ENCODE measurements at places on chromosomes 12 and 14.

GRCh38 chr12:66808606-66809005 lies 129.7 kb upstream of the GRIP1 start:
- H3K27me3 ChIP-seq, result no peaks in the 10 kb centered on the region
- no peak overlapping the region for H3K27ac ChIP-seq
- H3K4me1 ChIP-seq, result no peaks in the 10 kb centered on the region
- no peaks in the 10 kb centered on the region for H3K36me3 ChIP-seq

- no peaks in the 10 kb centered on the region for H3K36me3 ChIP-seq
- H3K4me1 ChIP-seq, result no peaks in the 10 kb centered on the region
- no peak for DNase-seq
- no peak overlapping the region for H3K27ac ChIP-seq
These were observed 30.5 kb upstream of the TMEM179 start for GRCh38 chr14:104634886-104635570.

GRCh38 chr12:102609996-102610395 lies 129.6 kb upstream of the IGF1 start:
- H3K27ac ChIP-seq, result no peak overlapping the region
- DNase-seq, result no peak
- H3K36me3 ChIP-seq, result no peaks in the 10 kb centered on the region
- no peaks in the 10 kb centered on the region for H3K27me3 ChIP-seq

GRCh38 chr12:88339966-88340365 lies 197.9 kb downstream of the TMTC3 start:
- H3K27me3 ChIP-seq, result no peaks in the 10 kb centered on the region
- no peak overlapping the region for H3K4me3 ChIP-seq
- DNase-seq, result no peak
- no peaks in the 10 kb centered on the region for H3K36me3 ChIP-seq

DNA sequence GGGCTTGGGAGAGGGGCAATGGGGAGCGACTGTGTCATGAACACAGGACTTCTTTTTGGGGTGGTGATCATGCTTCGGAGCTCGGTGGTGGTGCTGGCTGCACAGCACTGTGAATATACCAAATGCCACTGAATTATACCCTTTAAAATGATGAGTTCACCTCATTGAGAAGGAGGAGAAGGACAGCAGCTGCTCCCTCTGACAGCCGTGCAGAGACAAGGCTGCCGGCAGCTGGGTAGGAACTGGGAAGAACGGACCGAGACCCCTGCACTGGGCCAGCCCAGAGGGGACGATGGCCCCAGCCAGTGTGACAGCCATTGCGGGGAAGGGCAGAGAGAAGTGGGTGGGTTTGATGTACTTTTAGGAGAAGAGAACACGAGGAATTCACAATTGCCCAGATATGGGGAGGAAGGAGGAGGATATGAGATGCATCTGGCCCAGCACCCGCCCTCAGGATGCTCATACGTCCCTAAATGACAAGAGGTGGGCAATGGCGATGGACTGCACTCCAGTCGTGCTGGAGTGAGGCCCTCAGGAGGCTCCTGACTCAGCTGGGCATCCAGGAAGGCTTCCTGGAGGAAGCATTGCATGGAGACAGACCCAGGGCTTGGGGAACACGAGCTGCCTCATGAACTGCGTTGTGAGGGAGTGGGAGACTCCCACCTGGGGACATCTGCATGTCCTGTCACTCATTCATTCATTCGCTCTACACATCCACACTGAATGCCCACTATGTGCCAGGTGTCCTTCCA lies 64.3 kb upstream of the C14orf180 start:
- H3K27ac ChIP-seq, result no peak overlapping the region
- DNase-seq, result no peak
- no peaks in the 10 kb centered on the region for H3K27me3 ChIP-seq
- H3K4me1 ChIP-seq, result no peaks in the 10 kb centered on the region
- no peaks in the 10 kb centered on the region for H3K36me3 ChIP-seq
- H3K4me3 ChIP-seq, result no peak overlapping the region

- no peaks in the 10 kb centered on the region for H3K27me3 ChIP-seq
- no peak overlapping the region for H3K4me3 ChIP-seq
- H3K4me1 ChIP-seq, result no peaks in the 10 kb centered on the region
- H3K36me3 ChIP-seq, result no peaks in the 10 kb centered on the region
- H3K27ac ChIP-seq, result no peak overlapping the region
These were observed 1535.9 kb upstream of the FLRT2 start for GRCh38 chr14:83994020-83994419.

GRCh38 chr12:89038831-89039512 lies 313.3 kb downstream of the DUSP6 start:
- no peak overlapping the region for H3K27ac ChIP-seq
- no peaks in the 10 kb centered on the region for H3K36me3 ChIP-seq
- no peak overlapping the region for H3K4me3 ChIP-seq
- no peaks in the 10 kb centered on the region for H3K4me1 ChIP-seq
- no peak for DNase-seq
- no peaks in the 10 kb centered on the region for H3K27me3 ChIP-seq

GRCh38 chr12:107320033-107320928 lies 226.9 kb upstream of the CRY1 start:
- H3K36me3 ChIP-seq, result no peaks in the 10 kb centered on the region
- no peak overlapping the region for H3K27ac ChIP-seq
- no peaks in the 10 kb centered on the region for H3K27me3 ChIP-seq
- no peaks in the 10 kb centered on the region for H3K4me1 ChIP-seq
- peak overlapping the region; percentile 49 for H3K4me3 ChIP-seq

DNA sequence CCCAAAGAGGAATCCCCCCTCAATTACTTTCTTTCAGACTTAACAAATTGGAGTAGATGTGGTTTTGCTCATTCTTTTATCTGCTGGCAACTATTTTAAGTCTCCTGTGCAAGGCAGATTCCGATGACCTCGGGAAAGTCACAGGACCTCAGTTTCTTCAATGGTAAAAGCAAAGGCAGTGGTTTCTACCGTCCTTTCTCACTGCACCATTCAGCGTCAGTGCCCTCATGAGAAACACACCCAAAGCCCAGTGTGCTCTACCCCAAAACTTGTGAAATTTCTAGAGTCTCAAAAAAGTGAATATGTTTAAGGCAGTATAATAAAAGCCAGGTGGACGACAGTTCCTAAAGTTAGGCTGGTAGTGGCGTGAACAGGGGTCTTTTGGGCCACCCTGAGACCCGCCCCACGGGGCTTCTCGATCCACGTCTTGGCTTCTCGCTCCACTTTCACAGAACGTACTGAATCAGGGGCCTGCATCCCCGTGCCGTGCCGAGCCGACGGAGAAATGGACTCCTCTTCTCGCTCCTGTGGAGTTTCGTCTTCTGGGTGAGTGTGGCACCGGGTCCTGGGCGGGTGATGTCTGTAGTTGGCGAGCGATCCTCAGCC lies 1.3 kb upstream of the ARHGAP5 start:
- H3K36me3 ChIP-seq, result no peaks in the 10 kb centered on the region
- H3K4me3 ChIP-seq, result peak overlapping the region; percentile 73
- H3K27ac ChIP-seq, result peak overlapping the region; percentile 91
- DNase-seq, result peak; percentile 73
- no peaks in the 10 kb centered on the region for H3K27me3 ChIP-seq

GRCh38 chr14:58100735-58101368 lies 51.2 kb downstream of the ARMH4 start:
- H3K4me3 ChIP-seq, result no peak overlapping the region
- no peaks in the 10 kb centered on the region for H3K4me1 ChIP-seq
- no peak for DNase-seq
- no peaks in the 10 kb centered on the region for H3K36me3 ChIP-seq
- no peaks in the 10 kb centered on the region for H3K27me3 ChIP-seq

- no peaks in the 10 kb centered on the region for H3K4me1 ChIP-seq
- no peak overlapping the region for H3K4me3 ChIP-seq
- H3K27me3 ChIP-seq, result peaks cover 9% of the 10 kb centered on the region
- no peak overlapping the region for H3K27ac ChIP-seq
These were observed 169.0 kb upstream of the RTL1 start for GRCh38 chr14:101072531-101072930.

- DNase-seq, result no peak
- no peak overlapping the region for H3K27ac ChIP-seq
- H3K4me3 ChIP-seq, result no peak overlapping the region
- no peaks in the 10 kb centered on the region for H3K27me3 ChIP-seq
- H3K4me1 ChIP-seq, result no peaks in the 10 kb centered on the region
- H3K36me3 ChIP-seq, result no peaks in the 10 kb centered on the region
These were observed 15.9 kb upstream of the BLTP3B start for GRCh38 chr12:100158535-100158934.

DNA sequence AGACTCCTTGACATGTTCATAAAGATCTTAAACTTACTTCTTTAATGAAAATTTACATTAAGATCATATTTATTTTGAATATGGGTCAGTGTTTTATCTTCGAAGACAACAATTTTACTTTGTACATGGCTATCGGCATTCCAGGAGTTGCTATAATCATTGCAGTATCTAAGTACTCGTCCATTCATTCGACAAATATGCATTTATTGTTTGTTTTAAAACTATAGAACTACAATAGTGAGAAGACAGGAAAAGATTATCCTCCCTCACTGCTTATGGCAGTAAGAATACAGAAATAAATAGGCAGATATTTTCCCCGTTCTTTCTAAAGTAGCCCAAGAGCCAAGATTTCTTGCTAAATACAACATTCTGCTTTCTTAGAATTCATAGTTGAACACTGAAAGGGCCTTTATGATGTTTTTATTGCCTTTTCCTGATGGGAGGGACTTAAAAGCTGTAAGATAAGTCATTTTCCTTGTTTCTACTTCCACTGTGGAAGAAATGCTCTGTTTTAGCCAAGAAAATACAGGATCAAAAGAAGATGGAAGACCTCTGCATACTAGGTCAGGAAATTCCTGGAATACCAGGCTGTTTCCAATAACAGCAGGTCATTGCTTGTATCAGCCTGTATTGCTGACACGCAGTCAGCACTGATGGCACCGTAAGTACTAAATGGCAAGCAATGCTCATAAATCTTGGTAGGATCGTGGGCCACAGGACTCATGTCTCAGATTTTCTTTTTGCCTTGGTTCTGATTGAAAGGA lies 521.0 kb upstream of the ATP2B1 start:
- H3K36me3 ChIP-seq, result no peaks in the 10 kb centered on the region
- H3K4me3 ChIP-seq, result no peak overlapping the region
- no peak for DNase-seq
- no peaks in the 10 kb centered on the region for H3K4me1 ChIP-seq
- H3K27me3 ChIP-seq, result no peaks in the 10 kb centered on the region
- no peak overlapping the region for H3K27ac ChIP-seq

GRCh38 chr12:103326190-103326589 lies 169.6 kb downstream of the C12orf42 start:
- H3K36me3 ChIP-seq, result no peaks in the 10 kb centered on the region
- DNase-seq, result no peak
- H3K4me3 ChIP-seq, result no peak overlapping the region
- H3K27me3 ChIP-seq, result no peaks in the 10 kb centered on the region
- no peak overlapping the region for H3K27ac ChIP-seq

DNA sequence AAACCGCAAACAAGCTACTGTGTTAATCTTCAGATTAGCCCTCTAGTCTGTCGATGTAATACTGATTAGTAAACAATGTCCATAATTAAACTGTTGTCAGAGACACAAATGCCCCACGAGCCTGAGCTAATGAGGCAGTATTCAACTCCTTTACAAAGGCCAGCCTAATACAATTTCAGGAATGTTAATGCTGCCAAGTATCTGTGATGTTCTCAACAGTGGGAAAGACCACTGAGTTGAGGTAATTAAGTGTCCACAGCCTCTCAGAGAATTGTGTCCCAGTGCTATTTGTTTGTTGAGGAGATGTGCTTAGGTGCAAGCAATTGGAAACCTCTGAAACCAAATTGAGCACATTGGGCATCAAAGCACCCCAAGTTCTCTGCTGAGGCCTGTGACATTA lies 139.4 kb upstream of the CDKN3 start:
- no peaks in the 10 kb centered on the region for H3K4me1 ChIP-seq
- no peaks in the 10 kb centered on the region for H3K36me3 ChIP-seq
- H3K27ac ChIP-seq, result no peak overlapping the region
- H3K27me3 ChIP-seq, result no peaks in the 10 kb centered on the region

- H3K4me1 ChIP-seq, result no peaks in the 10 kb centered on the region
- H3K4me3 ChIP-seq, result no peak overlapping the region
- peaks cover 6% of the 10 kb centered on the region for H3K27me3 ChIP-seq
- no peaks in the 10 kb centered on the region for H3K36me3 ChIP-seq
- DNase-seq, result no peak
These were observed 75.6 kb downstream of the GRIN2B start for GRCh38 chr12:13905794-13906193.

DNA sequence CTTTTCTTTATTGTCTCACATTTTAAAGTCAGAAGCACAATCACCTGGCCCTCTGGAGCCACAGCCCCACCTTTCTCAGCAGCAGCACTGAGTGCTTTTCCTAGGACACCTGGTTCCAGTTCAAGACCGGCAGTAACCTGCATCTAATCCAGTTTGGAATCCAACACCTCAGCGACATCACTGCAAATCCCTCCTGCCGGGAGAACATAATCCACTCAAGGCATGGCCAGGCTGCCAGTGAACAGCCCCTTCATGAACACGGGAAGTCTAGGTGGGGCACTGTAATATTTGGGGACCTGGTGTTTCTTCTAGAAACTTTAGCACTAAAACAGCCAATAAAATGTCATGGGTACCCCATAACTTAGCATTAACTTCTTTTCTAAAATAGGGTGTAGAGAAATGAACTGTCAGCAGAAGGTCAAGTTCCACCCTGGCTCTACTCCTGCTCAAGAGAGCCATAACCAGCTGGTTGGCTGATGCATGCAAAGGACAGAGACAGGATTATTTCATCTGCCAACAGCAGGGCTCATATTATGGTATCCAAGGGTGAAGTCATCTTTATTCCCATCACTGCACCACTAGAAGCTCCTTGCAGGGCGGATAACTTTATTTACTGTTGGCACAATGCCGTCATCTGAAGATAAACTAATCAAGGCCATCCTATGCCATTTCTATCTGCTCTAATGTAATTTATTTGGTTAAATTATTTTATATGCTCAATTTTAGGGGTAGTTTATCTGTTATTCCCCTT lies 76.7 kb downstream of the TTC7B start:
- H3K27ac ChIP-seq, result no peak overlapping the region
- H3K27me3 ChIP-seq, result no peaks in the 10 kb centered on the region
- no peaks in the 10 kb centered on the region for H3K36me3 ChIP-seq
- H3K4me1 ChIP-seq, result no peaks in the 10 kb centered on the region

DNA sequence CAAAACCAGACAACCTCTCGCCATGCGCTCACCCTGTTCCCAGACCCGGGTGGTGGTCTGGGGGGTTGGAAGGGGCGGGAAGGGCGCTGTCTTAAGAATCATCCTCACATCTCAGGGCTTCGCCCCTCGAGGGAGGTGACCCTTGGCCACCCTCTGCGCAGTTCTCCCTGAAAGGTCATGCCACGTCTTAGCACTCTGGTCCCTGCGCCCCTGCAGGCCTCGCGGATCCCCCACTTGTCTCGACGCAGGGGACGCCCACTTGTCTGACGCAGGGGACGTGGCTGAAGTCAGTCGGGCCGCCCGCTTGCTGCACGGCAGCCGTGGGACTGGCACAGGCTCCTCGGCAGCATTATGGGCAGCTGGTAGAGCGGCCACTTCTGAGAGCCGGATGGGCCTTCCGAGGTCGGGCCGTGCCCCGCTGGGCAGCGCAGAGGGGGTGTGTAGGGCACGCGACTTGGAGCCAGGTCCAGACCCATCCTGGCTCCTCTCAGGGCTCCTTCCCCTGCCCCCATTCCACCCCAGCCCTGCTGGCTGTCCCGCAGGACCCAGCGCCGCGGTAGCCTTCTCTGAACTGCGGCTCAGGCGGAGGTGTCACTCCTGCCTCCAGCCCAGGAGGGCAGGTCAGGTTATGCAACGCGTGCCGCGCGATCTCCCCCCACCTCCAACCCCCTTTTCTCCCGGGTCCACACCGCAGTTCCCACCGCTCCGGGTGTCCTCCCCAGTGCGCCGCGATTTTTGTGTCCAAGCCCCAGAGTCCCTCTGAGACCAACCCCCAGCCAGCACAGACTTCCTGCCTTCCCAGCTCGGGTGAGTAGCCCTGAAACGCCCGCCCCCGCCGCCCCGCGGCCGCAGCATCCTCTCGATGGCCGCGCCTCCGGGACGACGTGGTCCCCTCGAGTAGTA lies 40.9 kb upstream of the CAPRIN2 start:
- DNase-seq, result peak; percentile 74
- no peaks in the 10 kb centered on the region for H3K27me3 ChIP-seq
- H3K27ac ChIP-seq, result no peak overlapping the region
- peak overlapping the region; percentile 45 for H3K4me3 ChIP-seq
